ENCODE measurements at places on chromosomes 2 and 18.

DNA sequence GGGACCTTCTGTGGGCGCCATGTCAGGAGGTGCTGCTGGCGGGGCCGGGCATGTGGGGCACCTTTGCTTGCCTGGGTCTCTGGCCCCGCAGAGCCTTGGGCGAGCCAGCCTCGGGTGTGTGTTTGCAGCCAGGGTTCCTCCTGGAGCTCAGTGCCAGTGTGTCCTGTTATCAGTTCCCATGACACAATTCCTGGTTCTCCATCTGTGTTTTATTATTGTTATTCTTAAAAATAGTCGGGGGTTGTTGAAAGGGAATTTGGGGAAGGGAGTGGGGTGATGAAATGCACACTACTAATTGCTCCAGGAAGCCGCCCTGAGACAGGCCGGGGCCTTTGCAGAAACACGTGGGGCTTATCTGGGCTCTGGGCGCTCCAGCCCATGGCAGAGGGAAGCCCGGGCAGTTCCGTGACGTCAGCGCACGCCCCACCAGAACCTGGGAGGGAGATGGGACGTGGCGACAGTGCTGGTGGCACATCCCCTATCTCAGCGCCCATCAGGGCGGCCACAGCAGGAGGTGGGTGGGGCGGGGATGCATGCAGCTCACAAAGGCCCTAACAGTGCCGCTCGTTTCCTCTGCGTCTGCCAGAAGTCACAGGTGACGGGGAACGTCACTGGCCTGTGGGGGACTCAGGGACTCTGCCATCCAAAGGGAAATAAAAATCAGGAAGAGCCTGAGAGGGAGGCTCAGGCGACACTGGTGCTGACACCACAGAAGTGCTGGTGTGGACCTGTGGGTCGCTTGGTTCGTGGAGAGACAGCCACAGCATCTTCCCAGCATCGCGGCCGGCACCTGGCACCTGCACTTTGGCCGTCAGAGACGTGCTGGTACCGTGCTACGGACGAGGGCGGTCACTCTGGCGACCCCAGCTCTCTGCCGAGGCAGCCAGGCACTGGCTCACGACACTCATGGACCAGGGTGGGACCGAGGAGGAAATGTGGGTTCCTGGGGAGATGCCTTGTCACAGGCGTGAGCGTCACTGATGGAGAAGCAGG lies 131.0 kb downstream of the NFATC1 start:
- no peak for DNase-seq

DNA sequence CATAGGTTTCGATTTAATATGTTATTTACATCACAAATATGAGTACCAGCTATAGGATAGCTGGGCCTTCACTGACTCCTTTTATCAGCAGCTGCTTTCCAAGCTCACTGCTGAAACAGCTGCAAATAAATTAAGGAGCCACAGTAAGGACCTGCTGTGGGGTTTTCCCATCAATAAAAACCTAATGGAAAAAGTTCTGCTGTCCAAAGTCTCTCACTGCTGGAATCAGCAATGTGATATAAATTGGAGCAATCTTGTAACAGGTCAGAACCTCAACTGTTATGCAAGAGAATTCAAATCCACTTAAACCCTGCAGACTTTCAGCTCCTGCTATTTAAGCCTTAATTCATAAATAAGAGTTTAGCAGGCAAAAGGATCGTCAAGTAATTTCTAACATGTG lies 61.3 kb downstream of the NEB start:
- no peak for DNase-seq

- DNase-seq, result no peak
Measured at GRCh38 chr2:6008726-6009125, 316.5 kb downstream of the SOX11 start.

DNA sequence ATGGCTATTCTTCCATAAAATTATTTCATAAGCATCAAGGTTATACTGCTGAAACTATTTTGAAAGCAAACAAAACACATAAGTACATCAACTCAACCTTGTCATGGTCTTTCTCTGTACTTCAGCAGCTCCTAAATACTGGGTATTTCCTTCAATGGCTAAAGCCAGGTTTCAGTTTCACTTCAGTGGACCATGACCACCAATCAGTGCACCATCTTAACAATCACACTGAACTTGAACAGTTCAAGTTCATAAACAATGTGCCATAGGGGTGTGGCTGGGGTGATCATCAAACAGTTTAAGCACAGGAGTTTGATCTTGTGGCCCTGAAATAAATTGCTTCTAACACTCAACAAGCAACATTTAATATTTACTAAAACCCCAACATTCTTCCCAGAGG lies 124.1 kb upstream of the FIGN start:
- no peak for DNase-seq

DNA sequence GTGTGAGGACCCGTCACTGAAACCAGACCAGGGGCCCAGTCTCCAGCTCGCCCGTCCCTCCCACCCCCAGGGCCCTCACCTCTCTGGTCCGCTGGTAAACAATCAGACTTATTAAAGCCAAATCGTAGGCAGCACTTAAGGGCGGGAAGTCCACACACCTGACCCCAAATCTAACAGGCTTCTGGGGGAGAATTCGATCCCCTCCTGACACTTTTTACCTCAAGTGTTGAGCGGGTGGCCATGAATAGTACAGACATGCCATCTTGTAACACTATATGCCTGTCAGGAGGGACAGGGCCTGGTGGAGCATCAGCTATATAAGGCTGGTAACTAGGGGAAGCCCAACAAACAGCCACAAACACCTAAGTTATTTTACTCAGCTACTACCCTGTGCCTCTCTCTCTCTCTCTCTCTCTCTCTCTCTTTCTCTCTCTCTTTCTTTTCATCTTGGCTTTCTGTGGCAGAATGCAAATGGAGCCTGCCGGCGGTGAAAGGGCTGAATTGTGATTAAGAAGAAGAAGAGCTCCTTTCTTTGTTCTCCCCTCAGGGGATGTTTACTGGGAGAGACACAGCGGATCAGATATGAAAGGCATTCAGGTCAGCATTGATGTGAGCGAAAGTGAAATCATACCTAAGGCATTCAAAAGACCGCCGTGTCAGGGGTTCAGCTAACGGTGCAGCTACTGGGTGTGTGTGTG lies 9.5 kb downstream of the ZEB2 start:
- DNase-seq, result no peak

DNA sequence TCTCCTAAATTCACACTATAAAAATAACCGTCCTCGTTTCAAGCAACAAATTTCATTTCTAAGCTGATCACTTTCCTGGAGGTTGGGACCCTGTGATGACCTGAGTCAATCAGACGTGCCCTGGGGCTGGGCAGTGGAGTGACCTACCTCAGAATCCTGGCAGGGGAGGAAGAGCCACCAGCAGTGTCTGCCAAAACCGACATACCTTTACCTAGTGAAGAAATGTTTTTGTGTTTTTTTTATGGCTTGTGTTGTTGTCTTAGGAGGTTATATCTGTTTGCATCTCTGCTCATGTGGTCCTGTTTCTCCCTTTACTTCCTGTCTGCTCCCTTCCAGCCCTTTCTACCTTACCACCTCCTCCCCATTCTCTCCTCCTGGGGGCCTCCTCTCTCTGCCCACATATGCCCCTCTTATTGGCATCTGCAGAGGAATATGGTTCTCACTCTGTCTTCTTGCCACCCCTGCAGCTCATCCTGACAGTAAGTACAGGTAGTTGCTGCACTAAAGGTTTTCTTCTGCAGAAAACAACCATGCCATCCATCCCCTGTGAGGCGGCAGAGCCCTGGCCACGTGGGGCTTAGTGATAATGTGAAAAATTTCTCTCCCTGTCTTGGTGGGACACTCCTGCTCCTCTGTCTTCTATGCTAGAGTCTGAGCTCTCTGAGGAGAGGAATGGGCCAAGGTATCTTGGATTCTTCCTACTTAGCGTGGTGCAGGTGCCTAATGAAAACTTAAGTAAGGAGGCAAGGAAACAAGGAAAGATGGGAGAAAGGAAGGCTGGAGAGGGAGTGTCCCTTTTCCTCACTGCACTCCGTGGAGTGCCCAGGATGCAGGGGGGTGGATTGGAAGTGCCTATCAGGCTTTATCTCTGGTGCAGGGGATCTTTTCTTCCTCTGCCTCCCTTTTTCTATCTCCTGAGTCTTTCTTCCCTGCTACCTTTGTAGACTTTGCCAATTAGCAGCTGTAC lies 15.4 kb downstream of the ACOXL start:
- DNase-seq, result no peak

- no peak for DNase-seq
Measured at GRCh38 chr2:220837226-220837625, 734.9 kb downstream of the EPHA4 start.

- no peak for DNase-seq
Measured at GRCh38 chr2:17302281-17302680, 216.0 kb downstream of the RAD51AP2 start.

GRCh38 chr2:53744395-53745065 lies 23.1 kb upstream of the CHAC2 start:
- no peak for DNase-seq

DNA sequence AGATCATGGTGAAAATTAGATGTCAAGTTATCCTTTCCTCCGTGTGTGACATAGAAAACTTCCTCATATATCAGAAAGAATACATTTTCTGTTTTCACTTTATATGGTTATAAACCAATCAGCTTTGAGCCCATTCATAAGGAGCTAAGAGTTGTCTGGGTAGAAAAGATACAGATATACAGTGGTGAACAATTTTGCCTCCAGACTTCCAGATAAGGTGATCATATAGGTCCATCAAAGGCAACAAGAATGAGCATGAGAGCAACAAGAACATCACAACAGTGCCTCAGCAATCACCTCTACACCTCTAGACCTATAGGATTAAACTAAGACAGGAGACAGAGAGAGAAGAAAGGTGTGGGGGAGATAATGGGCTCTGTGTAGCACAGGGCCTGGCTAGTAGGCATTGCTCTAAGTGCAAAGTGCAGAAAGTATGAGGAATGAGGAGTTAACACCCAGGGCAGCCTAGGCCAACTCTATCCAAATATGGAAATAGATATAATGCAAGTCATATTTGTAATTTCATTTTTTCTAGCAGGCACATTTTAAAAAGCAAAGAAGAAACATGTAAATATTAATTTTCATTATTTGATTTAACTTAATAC lies 8.3 kb downstream of the TNP1 start:
- DNase-seq, result no peak

DNA sequence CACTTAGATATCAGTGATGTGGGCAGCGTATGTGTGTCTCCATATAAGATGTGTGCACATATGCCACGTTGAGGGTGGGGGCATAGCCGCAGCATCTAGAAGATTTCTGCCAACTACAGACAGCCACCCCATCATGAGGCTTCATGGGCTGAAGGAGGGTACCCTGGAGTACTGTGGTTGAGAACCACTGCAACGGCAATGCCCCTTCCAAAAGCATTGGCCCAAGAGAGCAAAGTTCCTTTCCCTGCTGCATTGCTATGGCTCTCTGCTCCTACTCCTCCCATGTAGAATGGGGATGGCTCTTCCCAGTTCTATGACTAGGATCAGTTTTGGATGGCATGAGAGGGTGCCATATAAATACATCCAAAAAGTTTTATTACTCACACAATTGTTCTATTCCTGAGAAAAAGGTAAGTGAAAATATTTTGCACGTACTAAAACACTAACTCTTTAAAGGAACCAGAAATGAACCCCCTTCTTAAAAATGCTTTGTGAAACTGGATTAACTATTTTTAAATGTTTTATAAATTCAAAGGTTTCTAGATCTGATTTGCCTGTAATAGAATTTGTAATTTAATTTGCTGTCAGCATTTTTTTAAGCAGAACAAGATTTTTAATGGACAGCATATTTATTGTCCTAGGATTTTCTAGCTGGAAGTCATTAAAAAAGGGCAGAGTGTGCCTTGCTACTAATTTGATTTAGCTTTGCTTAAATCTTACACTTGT lies 4.4 kb upstream of the RPL31 start:
- no peak for DNase-seq

DNA sequence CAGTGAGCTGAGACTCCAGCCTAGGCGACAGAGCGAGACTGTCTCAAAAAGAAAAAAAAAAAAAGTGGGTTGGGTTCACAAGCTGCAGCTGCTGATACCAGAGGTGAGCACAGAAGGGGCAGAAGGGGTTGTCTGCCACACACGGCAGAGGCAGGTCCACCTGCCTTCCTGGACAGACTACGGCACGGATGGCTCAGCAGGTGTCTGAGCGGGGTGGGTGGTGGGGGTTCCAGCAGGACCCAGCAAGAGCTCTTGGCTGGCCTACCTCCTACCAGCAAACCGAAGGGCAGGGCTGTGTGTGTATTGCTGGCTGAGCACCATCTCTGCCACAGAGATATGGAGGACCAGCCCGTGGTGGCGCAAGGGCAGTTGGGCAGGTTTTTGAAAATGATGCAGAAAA lies 130.4 kb upstream of the ASB18 start:
- DNase-seq, result no peak

GRCh38 chr18:75869162-75869561 lies 441.7 kb upstream of the SMIM21 start:
- no peak for DNase-seq

- DNase-seq, result no peak
Measured at GRCh38 chr18:58105888-58106260, 61.8 kb downstream of the NEDD4L start.

- no peak for DNase-seq
Measured at GRCh38 chr2:232876978-232877441, 6.9 kb downstream of the SNORC start.

GRCh38 chr2:211741966-211742365 lies 796.6 kb downstream of the ERBB4 start:
- no peak for DNase-seq

DNA sequence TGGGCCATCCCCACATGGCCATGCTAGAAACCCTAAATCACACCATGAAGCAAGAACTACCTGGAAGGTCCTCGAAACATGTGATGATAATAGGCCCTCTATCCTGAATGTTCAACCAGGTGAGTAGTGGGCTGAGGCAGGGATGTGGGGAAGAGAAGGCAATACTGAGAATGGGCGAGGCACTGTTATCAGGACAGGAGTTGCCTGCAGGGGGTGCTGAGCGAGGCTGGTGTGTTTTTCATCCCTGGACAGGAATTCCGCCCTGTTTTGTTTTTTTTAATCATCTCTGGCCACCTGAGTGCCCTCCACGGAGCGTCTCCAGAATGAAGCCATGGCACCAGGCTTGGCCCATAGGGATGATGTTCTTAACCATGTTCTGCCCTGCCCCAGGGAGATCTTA lies 103.0 kb upstream of the SOX11 start:
- no peak for DNase-seq

- no peak for DNase-seq
Measured at GRCh38 chr18:28350821-28351220, 173.9 kb upstream of the CDH2 start.

DNA sequence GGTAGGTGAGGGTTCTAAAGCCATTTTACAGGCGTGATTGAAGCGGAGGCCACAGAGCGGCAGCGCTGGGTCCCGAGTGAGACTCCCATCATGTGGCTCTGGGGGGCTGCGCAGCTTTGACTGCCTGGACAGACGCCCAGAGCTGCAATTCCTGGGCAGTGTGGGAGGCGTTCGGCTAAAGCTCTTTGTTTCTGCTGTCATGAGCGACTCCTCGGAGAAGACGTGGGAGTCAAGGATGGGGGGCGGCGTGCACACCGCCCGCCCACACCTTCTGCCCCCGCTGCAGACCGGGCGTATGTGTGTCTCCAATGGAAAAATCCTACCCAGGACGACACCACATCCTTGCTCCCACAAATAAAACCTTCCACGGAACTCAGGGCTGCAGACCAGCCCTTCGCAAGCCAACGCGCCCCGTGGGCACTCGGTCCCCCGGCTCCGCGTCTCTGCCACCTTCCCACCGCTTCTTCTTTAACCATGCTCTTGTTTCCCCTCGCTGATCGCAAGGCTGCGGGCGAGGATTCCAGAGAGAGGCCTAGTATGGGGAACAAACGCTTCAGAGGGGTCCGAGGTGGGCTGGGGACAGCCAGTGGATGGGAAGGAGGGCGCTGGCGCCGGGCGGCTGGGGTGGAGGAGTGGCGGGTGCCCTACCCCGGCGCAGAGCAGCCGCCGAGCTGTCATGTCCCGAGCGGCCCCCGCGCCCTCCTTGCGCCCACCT lies 680 bp upstream of the LBH start:
- DNase-seq, result no peak

Measured in NCI-H1436 treated with DMSO at 0.1 percent for 48 hours (cell line).